ENCODE measurements at places on chromosomes 13 and 19.

DNA sequence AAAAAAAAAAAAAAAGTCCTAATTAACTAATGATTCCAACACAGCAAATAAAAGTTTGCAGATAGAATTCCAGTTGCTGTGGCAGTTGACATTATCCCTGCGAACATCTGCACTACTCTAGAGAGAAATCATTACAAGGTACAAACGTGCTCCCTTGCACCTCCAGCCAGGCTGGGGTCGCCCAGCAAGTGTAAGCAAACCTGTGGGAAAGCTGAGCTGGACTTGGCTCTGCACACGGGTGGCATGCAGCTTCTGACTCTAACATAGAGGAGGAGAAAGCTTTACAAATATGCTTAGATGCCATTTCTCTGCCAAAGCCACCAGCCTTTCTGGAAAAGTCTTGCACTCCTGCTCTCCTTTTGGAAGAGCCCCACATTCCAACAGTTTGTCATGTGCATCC is 103.3 kb downstream of the CRYL1 start:
- DNase-seq: no peak

- no peak for DNase-seq
Measured at GRCh38 chr19:31560086-31561060, 211.1 kb upstream of the TSHZ3 start.

- DNase-seq: no peak
Measured at GRCh38 chr13:49348751-49349150, 95.1 kb downstream of the CAB39L start.

- no peak for DNase-seq
Measured at GRCh38 chr19:16037424-16038195, 38.7 kb upstream of the TPM4 start.
